ENCODE measurements at places on chromosomes 11 and 22.

DNA sequence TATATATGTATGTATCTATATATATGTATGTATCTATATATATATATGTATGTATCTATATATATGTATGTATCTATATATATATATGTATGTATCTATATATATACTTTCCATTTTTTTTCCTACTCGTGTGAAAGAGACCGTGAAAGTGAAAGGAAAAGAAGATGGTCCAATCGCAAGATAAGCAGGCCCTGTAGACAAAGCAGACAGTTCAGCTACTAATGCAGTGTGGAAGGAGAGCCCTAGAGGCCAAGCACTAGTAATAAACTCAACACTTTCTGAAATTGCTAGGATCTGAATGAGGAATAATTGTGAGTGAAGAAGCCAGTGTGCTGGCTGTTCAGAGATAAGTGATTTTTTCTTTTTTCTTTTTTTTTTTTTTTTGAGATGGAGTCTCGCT is 47.2 kb downstream of the MCHR1 start:
- DNase-seq, result no peak

DNA sequence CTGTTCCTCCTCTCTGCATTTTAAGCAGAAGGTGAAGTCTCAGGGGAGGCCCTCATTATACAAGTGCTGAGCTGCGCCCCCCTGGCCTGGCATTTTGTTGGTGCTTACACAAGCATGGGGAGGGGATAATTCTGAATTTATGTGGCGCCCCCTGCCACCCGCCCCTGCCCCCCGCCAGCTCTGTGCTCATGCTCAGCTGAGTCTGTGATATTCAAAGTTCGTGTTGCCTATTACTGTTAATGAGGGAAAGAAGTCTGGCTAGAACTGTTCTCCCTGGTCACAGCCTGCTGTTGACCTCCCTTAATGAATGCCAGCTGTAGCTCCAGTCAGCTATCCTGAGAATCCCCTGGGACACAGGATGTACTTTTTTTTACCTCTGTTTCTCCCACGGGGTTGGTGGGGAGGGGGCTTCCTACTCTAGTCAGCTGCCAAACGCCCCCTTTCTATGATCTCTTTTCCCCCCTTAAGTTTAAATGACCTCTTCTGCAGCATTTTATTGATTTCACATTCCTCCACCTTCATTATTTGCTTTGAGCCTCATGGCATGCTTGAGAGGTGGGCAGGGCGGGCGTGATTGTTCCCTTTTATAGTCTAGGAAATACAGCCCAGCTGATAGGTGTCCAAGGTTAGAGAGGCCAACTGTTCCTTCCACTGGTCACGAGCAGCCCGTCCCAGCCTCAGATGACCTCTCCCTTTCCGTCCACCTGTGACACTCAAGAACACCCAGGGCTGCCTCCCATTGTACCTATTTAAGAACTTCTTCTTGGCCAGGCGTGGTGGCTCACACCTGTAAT is 12.2 kb downstream of the USP2 start:
- no peak for DNase-seq

- DNase-seq, result peak; percentile 26
These were observed 56.3 kb upstream of the ADSL start for GRCh38 chr22:40289991-40290459.

GRCh38 chr22:50261615-50262459 is at the start of gene MAPK12:
Gene MAPK12 (minus strand): TSS chr22:50261683. CDS start chr22:50261509, 174 bp downstream.
- no peak for DNase-seq

DNA sequence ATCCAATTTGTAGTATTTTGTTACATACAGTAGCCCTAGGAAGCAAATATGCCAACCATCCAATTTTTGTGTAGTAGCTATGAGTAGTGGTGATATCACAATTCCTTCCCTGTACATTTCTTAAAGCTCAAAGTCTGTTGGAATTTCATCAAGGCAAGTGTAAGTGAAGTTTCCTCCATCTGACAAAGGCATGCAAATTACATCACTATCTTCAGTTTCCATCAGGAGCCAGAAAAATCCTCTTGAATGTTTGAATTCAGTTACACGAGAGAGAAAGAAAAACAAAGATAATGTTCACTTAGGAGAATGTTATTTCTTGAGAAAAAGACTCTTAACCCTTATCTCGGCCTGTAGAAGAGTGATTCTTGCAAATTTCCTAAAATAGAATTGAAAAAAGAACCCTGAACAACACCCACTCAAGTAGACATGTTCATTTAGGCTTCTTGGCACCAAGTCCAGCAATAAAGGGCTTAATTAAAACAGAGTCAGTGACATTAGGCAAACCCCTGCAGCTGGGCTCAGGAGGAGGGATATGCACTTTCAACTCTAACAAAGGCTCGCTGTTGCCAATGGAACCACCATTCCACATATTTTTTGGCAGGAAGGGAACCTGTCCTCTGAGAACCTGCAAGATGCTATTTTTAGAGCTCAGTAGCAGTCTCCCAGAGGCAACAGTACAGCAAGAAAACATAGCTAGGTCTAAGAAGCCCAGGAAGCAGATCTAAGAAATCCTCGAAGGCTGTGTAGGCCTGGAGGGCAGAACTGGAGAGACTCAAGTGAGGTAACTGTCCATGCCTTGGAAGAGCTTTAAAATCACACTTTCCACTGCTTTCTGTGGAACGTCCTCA is 144.6 kb downstream of the CCDC81 start:
- DNase-seq, result no peak

DNA sequence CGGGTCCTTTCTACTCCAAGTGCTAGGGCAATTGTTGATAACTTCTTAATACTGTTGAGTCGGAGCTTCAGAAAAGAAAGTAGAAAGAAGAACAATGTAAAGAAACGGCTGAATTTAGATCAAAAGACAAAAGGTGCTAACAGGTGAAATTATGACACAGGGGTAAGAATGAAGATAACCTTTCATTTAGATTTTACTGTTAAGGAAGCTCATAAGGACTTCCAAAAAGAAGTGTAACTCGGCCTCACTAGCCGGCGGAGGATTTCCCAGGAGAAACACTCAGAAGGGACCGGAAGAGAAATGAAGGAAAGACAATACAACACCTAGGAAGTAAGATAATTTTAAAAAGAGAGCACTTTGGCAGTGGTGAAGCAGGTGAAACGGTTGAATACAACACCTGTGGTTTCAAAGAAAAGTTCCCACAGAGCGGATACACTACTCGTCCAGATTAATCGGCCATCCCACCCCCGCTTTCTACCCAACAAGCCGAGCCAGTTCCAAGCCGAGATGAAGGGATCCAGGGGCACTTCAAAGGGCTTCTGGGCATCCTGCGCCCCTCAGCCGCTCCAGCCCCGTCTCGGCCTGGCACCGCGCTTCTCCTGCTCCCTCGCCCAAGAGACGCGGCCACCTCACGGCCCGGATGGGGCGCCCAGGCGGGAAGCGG is 737 bp downstream of the PPP2R1B start:
- no peak for DNase-seq

DNA sequence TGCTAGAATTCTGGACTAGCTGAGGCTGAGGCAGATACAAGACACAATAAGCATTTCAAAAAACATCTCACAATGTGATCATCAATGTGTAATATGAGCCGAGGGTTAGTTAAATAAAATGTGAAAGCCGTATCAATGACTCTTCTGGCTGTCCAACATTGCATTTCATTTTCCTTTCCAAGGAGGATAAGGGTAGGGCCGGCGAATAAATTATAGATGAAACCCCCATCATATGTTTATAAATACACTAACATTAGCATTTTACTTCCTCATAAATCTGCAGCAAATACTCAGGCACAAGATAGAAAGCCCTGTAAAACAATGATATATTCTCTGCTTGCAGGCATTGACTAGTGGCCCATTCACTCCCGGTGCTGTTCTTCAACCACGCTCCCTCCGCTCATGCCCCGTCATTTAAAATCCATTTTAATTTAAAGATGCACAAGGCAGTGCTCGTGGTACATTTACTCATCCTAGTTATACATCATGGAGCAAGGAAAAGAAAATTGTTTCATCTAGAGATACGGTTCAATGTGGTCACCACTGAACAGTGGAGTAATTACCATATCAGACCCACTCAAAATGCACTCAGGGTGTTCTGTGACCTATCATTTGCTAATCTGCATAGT is 59.9 kb upstream of the RCN1 start:
- DNase-seq, result no peak

GRCh38 chr22:49255741-49256318 is 571.8 kb downstream of the BRD1 start:
- DNase-seq, result no peak

- no peak for DNase-seq
These were observed 1.4 kb downstream of the RCE1 start for GRCh38 chr11:66844496-66845142.

DNA sequence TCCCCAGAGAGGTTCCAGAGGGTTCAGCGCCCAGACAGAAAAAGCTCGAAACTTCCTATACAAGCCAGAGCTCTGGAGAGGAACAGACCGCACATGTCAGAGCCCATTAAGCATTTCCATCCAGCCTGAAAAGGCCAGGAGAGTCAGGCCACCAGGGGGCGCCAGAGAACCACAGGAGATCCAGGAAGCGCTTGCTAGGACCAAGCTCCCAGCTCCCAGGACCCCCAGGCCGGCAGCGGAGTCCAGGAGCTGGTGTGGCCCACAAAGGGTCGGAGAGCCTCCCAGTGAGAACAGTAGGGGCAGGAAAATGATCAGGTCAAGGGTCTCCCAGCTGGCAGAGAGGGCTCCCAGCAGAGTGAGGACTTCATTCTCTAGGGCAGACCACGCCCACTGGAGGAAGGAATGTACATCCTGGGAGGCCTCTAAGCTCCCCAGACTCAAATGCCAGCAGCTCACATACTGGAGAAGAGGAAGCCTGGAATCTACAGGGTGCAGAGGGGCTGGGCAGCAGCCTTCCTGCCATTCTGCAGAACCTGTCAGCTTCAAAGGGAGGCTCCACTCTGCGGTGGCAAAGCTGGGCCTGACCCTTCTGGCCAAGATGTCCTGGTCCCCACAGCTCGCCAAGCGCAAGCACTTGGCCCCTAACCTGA is 2.1 kb upstream of the MEI1 start:
- DNase-seq, result peak; percentile 97

GRCh38 chr11:113351480-113351879 is 36.1 kb upstream of the ANKK1 start:
- no peak for DNase-seq

- DNase-seq, result no peak
These were observed 348.3 kb upstream of the B3GAT1 start for GRCh38 chr11:134760299-134760698.

GRCh38 chr22:19317865-19318264 is 26.3 kb upstream of the CLTCL1 start:
- DNase-seq, result no peak

DNA sequence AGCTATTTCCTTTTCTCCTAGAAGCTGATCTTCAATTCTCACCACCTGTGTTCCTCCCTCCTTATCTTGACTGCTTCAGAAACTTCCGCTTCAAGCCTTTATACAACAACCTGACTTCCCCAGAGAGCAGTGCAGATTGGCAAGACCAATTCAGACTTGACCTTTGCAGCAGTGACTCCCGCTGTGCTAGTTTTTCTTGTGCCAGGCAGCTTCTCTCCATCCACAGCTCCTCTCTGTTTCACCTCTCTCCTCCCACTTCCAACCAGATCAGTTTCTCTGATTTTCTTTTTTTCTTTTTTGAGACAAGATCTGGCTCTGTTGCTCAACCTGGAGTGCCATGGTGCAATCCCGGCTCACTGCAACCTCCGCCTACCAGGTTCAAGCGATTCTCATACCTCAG is 74.3 kb downstream of the GRAMD1B start:
- no peak for DNase-seq

- no peak for DNase-seq
These were observed 107.8 kb upstream of the NAV2 start for GRCh38 chr11:19604679-19605375.

Measured in stimulated activated CD8-positive, alpha-beta memory T cell treated with anti-CD3 and anti-CD28 coated beads, Interleukin-15, amount 100 ng/mL, for 24 hours (primary cell).